ENCODE measurements at places on chromosomes 12 and 14.
A peak's percentile ranks its signal among the peaks of the same experiment; 100 is the strongest.

DNA sequence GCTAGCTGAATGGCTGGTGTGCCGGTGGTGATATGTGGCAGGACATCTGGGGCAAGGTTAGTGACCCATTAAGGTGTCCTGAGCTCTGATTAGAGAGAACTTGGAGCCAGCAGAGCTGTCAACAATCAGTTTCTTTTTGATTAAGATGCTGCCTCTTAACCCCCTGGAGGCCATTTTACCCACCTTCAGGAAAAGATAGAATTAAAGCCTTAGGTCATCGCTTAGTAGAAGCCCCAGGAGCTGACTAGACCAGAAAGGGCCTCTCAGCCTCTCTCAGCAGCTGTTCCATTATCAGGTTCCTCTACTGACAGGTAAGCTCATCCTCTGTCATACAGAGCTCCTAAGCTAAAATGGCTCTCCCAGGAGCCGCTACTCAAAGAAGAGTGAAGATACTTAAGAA, 339.0 kb downstream of the FUT8 start:
- DNase-seq = no peak

DNA sequence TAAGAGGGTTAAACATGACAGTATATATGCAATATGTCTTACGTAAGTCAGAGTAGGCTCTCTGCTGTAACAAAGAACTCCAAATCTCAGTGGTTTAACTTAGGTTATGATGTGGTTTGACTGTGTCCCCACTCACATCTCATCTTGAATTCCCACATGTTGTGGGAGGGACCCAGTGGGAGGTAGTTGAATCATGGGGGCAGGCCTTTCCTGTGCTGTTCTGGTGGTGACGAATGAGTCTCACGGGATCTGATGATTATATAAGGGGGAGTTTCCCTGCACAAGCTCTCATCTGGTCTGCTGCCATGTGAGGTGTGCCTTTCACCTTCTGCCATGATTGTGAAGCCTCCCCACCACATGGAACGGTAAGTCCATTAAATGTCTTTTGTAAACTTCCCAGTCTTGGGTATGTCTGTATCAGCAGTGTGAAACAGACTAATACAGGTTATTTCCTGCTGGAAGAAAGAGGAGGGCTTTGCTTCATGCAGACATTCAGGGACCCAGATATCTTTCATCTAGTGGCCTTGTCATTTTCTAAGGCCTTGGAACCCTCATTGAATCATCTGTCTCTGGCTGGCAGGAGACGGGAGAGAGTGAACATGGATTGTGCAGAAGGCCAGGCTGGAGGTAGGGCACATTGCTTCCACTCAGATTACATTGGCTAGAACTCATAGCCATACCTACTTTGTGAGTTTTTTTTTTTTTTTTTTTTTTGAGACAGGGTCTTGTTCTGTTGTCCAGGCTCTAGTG, 96.1 kb downstream of the CRADD start:
- no peak for DNase-seq

DNA sequence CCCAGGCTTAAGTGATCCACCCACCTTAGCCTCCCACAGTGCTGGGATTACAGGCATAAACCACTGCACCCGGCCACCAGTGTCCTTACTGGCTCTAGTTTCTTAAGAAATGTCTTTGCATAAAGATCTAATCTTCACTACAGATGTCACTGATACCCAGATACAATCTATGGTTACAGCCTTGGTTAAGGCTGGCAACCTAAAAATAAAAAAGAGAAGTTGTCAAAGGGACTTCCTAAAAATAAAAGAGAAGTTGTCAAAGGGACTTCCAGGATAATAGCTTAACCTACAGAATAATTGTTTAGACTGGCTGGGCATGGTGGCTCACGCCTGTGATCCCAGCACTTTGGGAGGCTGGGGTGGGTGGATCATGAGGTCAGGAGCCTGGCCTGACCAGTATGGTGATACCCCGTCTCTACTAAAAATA, 27.6 kb downstream of the ETFBKMT start:
- no peak for DNase-seq

DNA sequence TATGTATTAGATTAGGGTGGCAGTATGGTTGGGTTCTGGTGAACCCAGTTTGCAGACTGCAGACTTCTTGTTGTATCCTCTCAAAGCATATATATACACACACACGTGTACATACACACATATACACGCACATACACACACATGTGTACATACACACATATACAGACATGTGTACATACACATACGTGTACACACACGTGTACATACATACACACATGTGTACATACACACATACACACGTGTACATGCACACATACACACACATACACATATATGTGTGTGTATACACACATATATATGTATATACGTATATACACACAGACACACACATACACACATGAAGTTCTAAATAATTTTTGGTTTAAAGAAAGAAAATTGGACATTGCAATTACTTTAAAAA, 780.2 kb downstream of the FLRT2 start:
- no peak for DNase-seq

GRCh38 chr12:107829271-107829670, 54.8 kb downstream of the ASCL4 start:
- no peak for DNase-seq

GRCh38 chr12:29700761-29701481, 82.8 kb downstream of the TMTC1 start:
- DNase-seq = no peak

DNA sequence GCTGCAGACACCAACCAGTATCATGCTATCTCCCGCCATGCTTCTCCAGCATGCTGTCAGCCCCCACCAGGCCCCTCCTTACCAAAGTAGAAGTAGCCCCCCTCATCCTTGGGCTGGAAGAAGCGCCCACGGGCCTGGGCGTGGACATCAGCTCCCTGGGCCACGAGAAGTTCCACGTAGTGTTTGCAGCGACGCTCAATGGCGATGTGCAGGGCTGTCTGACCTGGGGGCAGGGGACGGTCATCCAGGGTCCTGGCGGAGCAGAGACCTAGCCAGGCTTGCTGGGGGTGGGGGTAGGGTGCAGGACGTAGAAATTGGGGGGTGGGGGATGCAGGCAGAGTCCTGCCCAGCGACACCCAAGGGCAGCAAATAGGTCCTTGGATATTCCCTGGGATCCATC, 32.7 kb downstream of the TRPV4 start:
- no peak for DNase-seq

- DNase-seq = no peak
Measured at GRCh38 chr14:85625925-85626585, 96.1 kb downstream of the FLRT2 start.

GRCh38 chr12:48008349-48008748, 4.1 kb upstream of the COL2A1 start:
- DNase-seq = no peak

DNA sequence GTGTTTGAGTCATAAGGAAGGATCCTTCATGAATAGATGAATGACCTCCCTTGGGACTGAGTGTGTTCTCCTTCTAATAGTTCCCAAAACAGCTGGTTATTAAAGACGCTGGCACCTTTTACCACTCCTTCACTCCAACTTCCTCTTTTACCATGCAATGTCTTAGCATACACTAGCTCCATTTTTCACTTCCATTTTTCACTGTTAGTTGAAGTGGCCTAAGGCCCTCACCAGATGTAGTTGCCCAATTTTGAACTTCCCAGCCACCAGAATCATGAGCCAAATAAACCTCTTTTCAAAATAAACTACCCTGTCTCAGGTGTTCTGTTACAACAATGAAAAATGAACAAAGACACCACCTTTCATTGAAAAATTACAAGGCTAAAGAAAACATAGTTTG, 64.7 kb downstream of the GPR65 start:
- DNase-seq = no peak

- peak; percentile 70 for DNase-seq
Measured at GRCh38 chr14:105168496-105168978, at the start of gene JAG2. Gene JAG2 (minus strand): TSS chr14:105168776. CDS start chr14:105168420, 356 bp downstream.

- DNase-seq = no peak
Measured at GRCh38 chr14:90517076-90517841, 120.4 kb downstream of the CALM1 start.

DNA sequence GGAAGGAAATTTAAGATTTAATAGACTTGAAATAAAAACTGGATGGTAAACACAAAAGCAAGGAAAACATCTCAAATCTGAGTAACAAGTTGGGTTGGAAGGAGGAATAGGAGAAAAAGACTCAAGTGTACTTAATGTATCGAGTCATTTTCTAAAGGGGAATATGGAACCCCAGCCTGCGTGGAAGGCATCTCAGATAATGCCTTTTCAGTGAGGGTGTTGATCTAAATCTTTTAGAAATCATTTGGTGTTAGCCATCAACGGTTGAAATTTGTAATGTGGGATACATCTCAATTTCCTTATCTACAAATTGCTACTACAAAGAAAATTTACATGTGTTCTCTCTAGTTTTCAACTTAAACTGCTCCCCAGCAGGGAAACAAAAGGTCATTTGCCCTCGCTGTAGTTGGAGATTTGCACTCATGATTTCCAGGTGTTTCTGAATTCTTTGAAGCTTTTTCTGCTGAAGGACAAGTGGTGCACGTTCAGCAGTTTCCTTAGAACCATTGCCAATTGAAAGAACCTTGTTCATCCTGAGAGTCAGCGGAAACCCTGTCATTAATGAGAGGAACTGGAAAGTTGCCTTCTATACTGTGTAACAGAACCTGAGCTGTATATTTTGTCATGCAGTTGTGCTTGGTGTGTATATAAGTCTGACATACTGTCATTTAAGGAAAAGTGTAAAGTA, 2.2 kb downstream of the PCBP2 start:
- DNase-seq = no peak

DNA sequence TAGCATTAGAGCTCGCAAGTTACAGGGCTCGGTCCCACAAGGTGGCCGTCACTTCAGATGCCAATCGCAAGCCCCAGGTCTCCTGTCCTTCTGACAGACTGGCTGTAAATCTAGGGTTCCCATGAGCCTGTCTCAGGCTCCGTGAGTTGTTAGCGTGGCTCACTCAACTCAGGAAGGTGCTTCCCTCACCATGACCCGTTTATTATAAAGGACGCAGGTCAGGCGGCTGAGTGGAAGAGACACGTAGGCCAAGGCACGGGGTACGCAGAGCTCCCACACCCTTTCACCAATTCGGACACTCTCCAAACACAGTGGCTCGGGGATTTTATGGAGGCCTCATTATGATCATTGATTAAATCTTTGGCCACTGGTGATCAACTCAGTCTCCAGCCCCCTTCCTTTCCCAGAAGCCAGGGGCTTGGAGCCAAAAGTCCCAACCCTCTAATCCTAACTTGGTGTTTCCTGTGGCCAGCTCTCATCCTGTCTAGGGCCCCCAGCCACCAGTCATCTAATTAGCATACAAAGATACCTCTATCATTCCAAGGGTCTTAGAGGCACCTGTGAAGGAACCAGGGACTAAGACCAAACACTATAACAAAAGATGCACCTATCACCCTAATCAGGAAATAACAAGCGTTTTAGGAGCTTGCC, 25.8 kb upstream of the LRTM2 start:
- DNase-seq = no peak

GRCh38 chr14:89680156-89680555, 263.1 kb upstream of the FOXN3 start:
- DNase-seq = no peak

DNA sequence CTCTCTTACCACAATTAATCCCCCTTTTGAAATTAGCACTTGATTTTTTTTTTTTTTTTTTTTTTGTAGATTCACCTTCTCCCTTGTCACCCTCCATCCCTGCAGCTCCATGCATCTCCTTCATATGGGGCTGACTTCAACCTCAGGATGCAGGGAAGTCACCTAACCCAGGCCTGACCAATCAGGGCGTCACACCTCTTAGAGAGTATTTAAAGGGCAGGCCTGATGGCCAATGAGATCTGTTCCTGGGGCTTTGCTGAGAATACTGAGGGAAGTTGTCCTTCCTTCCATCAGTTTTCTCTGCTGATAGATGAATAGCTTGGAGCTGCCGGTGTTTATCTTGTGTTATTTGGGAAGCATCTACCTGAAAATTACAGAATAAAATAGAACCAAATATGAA, 1104.7 kb upstream of the TMEM132C start:
- no peak for DNase-seq

GRCh38 chr14:35301735-35302528, 9.8 kb downstream of the PSMA6 start:
- no peak for DNase-seq

GRCh38 chr12:104183443-104183842, 32.1 kb upstream of the TXNRD1 start:
- no peak for DNase-seq

DNA sequence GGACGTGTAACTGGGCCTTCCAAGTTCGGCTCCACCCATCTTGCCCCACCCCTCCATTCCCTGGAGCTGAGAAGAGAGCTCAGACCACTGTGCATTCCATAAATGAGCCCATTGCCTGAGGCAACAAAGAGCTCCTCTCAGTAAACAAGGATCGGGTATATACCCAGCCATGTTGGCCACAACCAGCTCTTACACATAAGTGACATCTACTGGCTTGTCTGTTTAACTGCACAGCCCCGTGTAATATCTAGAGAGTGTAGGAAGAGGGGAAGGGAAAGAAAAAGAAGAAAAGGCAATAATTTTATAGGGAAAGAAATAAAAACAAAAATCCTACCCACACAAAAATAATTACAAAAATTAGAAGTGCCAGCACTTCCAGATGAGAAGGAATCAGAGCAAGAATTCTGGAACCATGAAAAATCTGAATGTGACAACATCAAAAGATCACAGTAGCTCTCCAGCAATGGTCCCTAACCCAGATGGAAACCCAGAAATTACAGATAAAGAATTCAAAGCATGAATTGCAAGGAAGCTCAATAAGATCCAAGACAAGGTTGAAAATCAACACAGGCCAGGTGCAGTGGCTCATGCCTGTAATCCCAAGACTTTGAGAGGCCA, 308.1 kb downstream of the RPAP3 start:
- no peak for DNase-seq

GRCh38 chr12:111352296-111352993, 16.4 kb downstream of the PHETA1 start:
- no peak for DNase-seq

GRCh38 chr12:50049254-50050118, 7.9 kb upstream of the ASIC1 start:
- DNase-seq = no peak

- no peak for DNase-seq
Measured at GRCh38 chr12:39912211-39912980, 193.5 kb downstream of the SLC2A13 start.

GRCh38 chr12:102816816-102817434, 100.1 kb downstream of the PAH start:
- no peak for DNase-seq

GRCh38 chr12:122975790-122976647, 975 bp downstream of the OGFOD2 start:
- DNase-seq = no peak

DNA sequence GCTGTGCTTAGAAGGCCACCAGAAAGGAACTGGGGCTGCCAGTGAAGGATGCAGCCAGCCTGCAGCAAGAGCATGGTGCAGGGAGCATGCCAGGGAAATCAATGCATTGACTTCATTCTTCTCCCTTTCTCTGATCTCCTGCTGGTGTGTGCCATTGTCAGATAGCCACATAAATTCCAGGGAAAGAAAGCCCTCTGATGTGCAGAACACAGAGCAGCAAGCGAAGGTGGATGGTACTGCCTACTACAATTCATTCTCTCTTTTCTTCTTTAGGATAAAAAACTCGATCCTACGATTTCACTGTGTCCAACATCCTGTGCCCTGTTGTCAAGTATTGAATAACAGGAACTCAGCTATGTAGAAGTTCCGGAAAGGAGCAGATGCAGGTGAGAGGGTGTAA, 446.7 kb upstream of the TMEM132C start:
- DNase-seq = no peak

All from WTC11 (cell line).